ENCODE measurements at places on chromosomes 5 and 9.

DNA sequence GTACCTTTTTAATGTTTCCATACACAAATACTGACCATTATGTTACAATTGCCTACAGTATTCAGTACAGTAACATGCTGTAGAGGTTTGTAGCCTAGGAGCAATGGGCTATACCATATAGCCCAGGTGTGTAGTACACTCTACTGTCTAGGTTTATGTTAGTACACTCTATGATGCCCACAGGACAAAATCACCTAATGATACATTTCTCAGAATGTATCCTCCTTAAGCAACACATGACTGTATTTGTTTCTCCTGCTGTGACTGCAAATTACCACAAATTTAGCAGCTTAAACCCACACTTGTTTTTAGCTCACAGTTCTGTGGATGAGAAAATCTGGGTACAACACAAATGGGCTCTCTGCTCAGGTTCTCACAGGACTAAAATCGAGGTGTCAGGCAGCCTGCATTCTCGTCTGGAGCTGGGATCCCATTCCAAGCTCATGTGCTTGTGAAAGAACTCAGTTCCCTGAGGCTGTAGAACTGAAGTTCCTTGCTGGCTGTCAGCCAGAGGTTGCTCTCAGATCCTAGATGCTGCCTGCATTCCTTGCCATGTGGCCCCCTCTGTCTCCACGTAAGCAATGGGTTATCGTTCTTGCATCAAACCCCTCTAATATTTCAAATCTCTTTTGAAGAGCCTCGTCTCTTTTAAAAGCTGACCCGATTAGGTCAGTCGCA lies 38.6 kb upstream of the PIK3R1 start:
- DNase-seq, result no peak

DNA sequence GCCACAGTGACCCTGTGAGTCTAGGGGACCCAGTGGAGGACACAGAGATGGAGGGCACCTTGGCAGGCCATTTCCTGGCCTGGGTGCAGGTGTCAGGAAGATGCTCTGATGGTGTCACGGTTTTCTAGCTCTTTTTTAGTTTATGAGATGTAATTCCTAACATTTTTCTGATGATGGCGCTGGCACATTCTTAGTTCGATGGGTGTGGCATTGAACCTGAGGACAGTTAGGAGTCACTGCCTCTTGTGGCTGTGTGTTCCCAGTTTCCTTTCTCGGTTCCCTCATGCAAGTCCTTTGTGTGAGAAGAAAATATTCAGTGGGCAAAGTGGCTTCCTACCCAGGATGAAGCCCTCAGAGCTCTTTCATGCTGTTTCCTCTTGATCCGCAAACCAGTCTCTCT lies 129.4 kb upstream of the ICE1 start:
- no peak for DNase-seq

GRCh38 chr5:141771562-141771961 lies 89.5 kb upstream of the ARAP3 start:
- DNase-seq, result no peak

- DNase-seq, result no peak
These were observed 18.0 kb upstream of the FBP2 start for GRCh38 chr9:94611638-94612068.

- no peak for DNase-seq
These were observed 9.1 kb upstream of the GPSM1 start for GRCh38 chr9:136318111-136318775.

- no peak for DNase-seq
These were observed 168.5 kb upstream of the VLDLR start for GRCh38 chr9:2453106-2453505.

GRCh38 chr5:10291692-10292339 lies 15.9 kb downstream of the CMBL start:
- DNase-seq, result no peak

DNA sequence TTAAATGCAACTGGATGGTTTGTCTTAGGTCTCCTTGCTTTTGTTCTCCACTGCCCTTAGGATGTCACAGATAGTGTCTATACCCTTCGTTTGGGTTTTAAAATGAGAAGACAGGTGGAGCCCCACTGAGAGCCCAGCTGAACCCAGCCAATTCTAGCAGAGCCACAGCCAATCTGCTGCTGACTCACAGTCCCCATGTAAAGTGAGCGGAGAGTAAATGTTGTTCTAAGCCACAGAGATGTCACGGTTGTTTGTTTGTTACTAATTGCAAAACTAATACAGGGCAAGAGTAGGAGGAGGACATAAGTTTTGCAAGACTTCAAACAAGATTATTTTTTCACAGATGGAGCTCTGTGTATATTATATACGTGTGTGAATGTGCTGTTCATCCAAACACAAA lies 50.5 kb upstream of the AGXT2 start:
- DNase-seq, result no peak

- no peak for DNase-seq
These were observed 75.1 kb upstream of the FAM120A start for GRCh38 chr9:93376411-93376810.

GRCh38 chr9:37374892-37375291 lies 47.6 kb upstream of the GRHPR start:
- no peak for DNase-seq

DNA sequence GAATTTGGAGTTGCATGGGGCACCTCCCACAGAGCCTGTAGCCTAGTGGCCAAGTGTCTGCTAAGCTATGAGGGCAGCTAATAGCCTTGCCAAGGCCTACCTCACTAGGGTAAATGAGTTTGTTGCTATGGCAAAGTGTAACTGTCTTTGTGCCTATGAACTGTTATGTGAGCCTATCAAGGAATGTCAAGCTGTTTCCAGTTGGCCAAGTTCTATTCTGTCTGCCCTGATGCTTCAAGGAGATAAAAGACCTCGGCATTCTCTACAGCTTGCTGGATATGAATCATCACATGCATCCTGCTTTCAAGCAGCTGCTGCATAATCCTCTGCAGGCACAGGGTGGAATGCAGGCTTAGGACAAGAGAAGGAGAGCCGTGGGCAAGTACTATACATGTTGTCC lies 69.8 kb upstream of the CCDC112 start:
- DNase-seq, result no peak

- DNase-seq, result no peak
These were observed 29.1 kb upstream of the NEURL1B start for GRCh38 chr5:172611913-172612312.

GRCh38 chr9:23041466-23041865 lies 594.8 kb downstream of the DMRTA1 start:
- DNase-seq, result no peak

- no peak for DNase-seq
These were observed 861 bp downstream of the MTX3 start for GRCh38 chr5:79990205-79990597.
